ENCODE measurements at places on chromosomes 7 and 10. TPM values are rescaled to one million over a fixed set of nuclear protein-coding genes. Genes with fewer than 3 reads are reported as not detected.
A peak's percentile ranks its signal among the peaks of the same experiment; 100 is the strongest.

- H3K27ac ChIP-seq = peak overlapping the region; percentile 60
- H3K4me1 ChIP-seq = peaks cover 14% of the 10 kb centered on the region
- peaks cover 7% of the 10 kb centered on the region for H3K36me3 ChIP-seq
- peak overlapping the region; percentile 35 for H3K4me3 ChIP-seq
- H3K27me3 ChIP-seq = peaks cover 5% of the 10 kb centered on the region
Measured at GRCh38 chr10:84015877-84016595, 123.3 kb upstream of the GHITM start.

- peaks cover 5% of the 10 kb centered on the region for H3K4me1 ChIP-seq
- peaks cover 3% of the 10 kb centered on the region for H3K27me3 ChIP-seq
- H3K36me3 ChIP-seq = peaks cover 4% of the 10 kb centered on the region
- no peak overlapping the region for H3K4me3 ChIP-seq
- no peak overlapping the region for H3K27ac ChIP-seq
Measured at GRCh38 chr7:69434398-69434815, 163.9 kb upstream of the AUTS2 start.

DNA sequence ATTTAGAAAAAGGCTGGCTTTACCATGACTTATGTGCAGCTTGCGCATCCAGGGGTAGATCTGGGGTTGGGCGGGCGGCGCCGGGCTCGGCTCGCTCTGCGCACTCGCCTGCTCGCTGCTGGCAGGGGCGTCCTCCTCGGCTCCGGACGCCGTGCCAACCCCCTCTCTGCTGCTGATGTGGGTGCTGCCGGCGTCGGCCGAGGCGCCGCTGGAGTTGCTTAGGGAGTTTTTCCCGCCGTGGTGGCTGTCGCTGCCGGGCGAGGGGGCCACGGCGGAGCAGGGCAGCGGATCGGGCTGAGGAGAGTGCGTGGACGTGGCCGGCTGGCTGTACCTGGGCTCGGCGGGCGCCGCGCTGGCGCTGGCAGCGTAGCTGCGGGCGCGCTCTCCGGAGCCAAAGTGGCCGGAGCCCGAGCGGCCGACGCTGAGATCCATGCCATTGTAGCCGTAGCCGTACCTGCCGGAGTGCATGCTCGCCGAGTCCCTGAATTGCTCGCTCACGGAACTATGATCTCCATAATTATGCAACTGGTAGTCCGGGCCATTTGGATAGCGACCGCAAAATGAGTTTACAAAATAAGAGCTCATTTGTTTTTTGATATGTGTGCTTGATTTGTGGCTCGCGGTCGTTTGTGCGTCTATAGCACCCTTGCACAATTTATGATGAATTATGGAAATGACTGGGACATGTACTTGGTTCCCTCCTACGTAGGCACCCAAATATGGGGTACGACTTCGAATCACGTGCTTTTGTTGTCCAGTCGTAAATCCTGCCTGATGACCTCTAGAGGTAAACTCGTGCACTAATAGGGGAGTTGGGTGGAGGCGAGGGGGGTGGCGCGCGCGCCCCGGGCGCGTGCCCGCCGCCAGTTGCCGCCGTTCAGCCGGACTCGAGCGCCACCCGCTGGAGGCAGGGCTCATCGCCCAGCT, at the start of gene HOXA5:
Gene HOXA5, minus strand, starts transcription at position 659 of the 927 bp plus-strand sequence. Its CDS starts 74 bp downstream, at position 585.
- peak within 1 kb of the TSS; percentile 83 for H3K4me3 ChIP-seq
- no peak within 1 kb of the TSS for H3K27ac ChIP-seq
- DNase-seq = peak; percentile 70
- peaks cover 47% of the 10 kb centered on the region for H3K27me3 ChIP-seq
- no peaks in the 10 kb centered on the region for H3K4me1 ChIP-seq
- H3K36me3 ChIP-seq = peaks cover 17% of the 10 kb centered on the region

DNA sequence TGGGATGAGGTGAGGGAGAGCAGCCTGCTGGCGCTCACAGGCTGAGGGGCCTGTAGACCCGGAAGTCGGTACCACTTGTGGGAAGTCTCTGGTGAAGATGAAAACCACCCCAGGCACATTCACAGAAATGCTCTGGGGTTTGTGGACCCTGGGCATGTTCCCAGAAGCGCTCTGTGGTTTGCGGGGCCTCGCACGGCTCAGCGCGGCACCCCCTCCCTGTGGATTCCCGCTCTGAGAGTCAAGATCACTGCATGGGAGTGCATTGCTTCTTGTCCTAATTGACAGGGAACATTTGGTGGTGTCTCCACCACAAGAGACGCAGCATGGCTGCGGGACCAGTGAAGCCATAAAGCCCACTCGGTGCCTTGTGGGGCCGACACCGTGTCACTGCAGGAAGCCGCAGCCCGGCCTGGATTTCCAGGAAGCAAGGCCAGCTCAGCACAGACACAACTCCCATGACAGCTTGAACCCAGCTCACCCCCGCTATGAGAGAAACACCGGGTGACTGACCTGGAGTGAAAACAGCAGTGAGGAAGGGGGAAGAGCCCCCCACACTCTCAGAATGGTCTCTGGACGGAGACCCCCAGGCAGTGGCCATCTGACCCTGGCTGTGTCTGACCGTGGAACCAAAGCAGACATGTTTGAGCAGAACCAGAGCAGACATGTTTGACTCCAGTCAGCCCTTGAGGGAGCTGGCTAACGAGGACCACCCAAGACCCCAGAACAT, 157.2 kb downstream of the PTPRN2 start:
- no peak for DNase-seq
- H3K27ac ChIP-seq = no peak overlapping the region
- peaks cover under 1% of the 10 kb centered on the region for H3K36me3 ChIP-seq
- H3K4me1 ChIP-seq = peaks cover 15% of the 10 kb centered on the region

DNA sequence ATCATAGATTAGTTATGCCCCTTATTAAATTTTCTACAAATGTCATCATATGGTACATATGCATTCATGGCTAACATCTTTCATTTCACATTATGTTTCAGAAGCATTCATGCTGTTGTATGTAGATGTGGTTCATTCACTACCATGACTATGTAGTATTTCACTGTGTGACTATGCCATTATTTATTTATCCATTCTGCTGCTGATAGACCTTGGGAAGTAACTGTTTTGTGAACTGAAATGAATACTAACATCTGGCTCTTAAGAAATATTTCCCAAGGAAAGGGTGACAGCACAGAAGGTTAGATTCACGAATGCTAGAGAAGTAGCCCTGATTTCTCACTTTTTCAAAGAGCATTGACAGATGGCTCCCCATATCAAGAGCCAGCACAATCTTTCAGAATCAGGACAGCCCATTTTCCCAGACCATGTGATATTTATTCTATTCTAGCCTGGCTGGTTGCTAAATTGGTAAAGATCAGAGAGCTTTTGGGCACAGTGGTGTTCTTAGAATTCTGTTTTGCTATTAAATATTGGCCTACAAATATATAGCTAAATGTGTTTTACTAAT, 157.4 kb downstream of the DYNC1I1 start:
- no peak overlapping the region for H3K27ac ChIP-seq
- H3K4me3 ChIP-seq = no peak overlapping the region

- no peaks in the 10 kb centered on the region for H3K27me3 ChIP-seq
- H3K27ac ChIP-seq = no peak overlapping the region
- no peaks in the 10 kb centered on the region for H3K4me1 ChIP-seq
- no peak overlapping the region for H3K4me3 ChIP-seq
- DNase-seq = no peak
Measured at GRCh38 chr7:130695840-130696239, 9.5 kb upstream of the TSGA13 start.

DNA sequence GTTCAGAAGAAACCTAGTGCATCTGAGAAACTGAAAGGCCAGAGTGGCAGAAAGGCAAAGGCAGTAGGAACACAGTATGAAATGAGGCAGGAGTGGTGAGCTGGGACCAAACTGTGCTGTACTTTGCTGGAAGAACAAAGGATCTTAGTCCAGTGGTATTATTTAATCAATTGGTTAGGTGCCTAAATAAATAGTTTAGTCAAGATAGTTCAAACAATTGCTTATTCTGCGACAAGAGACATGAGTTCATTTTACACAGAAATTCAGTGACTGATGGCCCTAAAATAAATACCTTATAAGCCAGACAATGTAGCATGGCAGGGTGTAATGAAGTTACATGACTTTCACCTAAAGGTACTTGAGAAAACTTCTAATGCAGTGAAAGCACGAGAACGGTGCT, 181.8 kb upstream of the LRRN3 start:
- no peak overlapping the region for H3K4me3 ChIP-seq
- no peaks in the 10 kb centered on the region for H3K36me3 ChIP-seq
- no peak for DNase-seq
- H3K4me1 ChIP-seq = no peaks in the 10 kb centered on the region
- no peak overlapping the region for H3K27ac ChIP-seq
- H3K27me3 ChIP-seq = no peaks in the 10 kb centered on the region

- no peaks in the 10 kb centered on the region for H3K27me3 ChIP-seq
- DNase-seq = no peak
Measured at GRCh38 chr7:106731187-106731586, 70.2 kb upstream of the CCDC71L start.

DNA sequence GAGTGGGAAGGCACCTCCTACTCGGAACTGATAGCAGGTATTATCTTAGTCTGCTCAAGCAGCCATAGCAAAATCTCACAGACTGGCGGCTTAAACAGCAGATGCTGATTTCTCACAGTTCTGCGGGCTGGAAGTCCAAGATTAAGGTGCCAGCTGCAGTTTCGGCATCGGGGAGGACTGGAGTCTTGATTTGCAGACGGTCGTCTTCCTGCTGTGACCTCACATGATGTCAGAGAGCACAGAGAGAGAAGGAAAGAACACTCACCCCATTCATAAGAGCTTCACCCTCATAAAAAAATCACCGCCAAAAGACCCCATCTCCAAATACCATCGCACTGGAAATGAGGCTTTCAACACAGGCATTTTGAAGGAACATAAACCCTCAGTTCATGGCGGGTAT, 216.5 kb upstream of the PITRM1 start:
- no peaks in the 10 kb centered on the region for H3K27me3 ChIP-seq
- DNase-seq = no peak
- H3K4me1 ChIP-seq = no peaks in the 10 kb centered on the region
- no peak overlapping the region for H3K4me3 ChIP-seq

DNA sequence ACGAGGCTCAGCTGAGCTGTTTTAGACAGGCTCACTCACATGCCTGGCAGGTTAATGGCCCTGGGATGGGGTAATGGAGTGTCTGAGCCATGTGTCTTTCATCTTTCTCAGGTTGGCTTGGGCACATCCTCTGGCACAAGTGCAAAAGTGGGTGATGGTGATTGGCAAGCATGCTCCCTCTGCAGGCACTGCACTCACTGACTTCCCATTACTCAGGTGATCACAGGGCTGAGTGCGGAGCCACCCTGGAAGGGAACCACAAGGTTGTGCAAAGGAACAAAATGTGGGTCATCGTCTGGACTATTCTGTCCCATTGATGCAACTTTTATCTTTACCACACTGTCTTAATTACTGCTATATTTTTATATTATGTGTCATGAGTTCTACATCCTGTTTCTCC, 244.1 kb upstream of the AKR1E2 start:
- H3K36me3 ChIP-seq = no peaks in the 10 kb centered on the region
- no peaks in the 10 kb centered on the region for H3K27me3 ChIP-seq
- peaks cover 4% of the 10 kb centered on the region for H3K4me1 ChIP-seq

DNA sequence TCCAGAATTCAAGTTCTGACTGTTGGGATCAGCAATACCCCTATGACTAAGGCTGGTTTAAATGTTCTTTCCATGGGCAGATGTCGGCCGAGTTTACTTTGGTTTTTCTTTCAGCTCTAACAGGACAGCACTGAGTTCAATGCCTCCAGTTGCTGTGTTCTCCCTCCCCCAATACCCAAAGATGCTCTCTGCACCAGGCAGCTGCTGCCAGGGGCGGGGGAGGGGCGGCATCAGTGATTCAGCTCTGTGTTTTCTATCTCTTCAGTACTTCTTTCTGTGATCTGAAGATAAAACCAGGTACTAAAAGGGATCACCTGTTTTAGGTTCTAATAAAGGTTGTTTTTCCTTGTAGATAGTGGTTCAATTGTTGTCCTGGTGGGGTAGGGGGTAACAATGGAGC, 576.7 kb upstream of the POT1 start:
- DNase-seq = peak; percentile 52
- H3K4me3 ChIP-seq = no peak overlapping the region
- H3K27ac ChIP-seq = peak overlapping the region; percentile 39
- no peaks in the 10 kb centered on the region for H3K27me3 ChIP-seq
- H3K4me1 ChIP-seq = peaks cover 7% of the 10 kb centered on the region

DNA sequence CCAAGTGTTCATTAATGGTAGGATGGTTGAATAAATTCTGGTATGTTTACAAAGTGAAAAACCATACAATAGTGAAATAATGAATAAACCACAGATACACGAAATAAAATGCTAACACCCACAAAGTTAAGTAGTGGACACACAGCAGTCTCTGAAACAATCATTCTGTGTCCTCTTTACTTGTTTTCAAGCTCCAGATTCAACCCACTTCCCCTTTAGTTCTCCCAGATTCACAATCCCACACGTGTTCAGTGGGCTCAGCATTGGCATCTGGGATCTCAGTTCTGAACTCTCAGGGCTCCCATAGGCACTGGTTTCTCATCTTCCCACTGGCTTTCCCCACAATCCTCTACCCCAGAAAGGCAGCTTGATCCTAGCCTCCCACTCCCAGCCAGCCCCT, 44.9 kb downstream of the SEM1 start:
- H3K4me3 ChIP-seq = no peak overlapping the region
- H3K36me3 ChIP-seq = no peaks in the 10 kb centered on the region
- H3K27me3 ChIP-seq = no peaks in the 10 kb centered on the region
- no peak overlapping the region for H3K27ac ChIP-seq
- peaks cover 6% of the 10 kb centered on the region for H3K4me1 ChIP-seq

DNA sequence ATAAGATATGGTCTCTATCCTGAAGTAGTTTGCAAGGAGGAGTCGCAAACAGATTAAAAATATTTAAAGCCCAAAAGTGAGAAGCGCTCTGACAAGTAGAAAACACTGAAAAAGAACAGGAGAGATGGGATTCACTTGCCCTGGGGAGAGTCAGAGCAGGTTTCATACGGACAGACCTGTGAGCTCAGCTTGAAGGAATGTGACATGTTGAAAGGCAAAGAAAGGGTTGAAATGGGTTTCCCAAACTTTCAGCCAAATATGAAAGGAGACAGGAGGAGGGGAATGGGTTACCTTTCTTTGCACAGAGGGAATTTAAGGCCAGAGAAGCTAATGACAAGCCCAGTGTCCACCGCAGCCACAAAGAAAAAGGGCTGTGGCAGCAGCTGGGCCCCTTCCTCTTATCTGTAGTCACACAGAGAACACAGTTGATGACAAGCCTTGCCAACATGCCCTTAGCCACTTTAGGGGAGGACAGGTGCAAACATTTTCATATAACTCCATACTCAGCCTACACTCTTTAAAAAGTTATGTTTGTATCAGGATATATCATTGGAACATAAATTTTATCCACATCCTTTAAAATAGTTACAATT, 14.9 kb downstream of the HOXA1 start:
- H3K4me3 ChIP-seq = no peak overlapping the region
- DNase-seq = no peak
- H3K27ac ChIP-seq = no peak overlapping the region
- no peaks in the 10 kb centered on the region for H3K36me3 ChIP-seq
- no peaks in the 10 kb centered on the region for H3K4me1 ChIP-seq

Gene EPO
- not detected for total RNA-seq

Gene CAPZA2
- 142 TPM for total RNA-seq

Gene PLAC9
- total RNA-seq = not detected

Gene MYH16
- total RNA-seq = not detected

Gene CLRN3
- total RNA-seq = not detected

Gene AGAP9
- total RNA-seq = 23.7 TPM

Gene HYAL4
- not detected for total RNA-seq

Gene GBX1
- total RNA-seq = not detected

All from glutamatergic neuron (in vitro differentiated cells).